ENCODE measurements at places on chromosomes 2 and 18.
A peak's percentile ranks its signal among the peaks of the same experiment; 100 is the strongest.

DNA sequence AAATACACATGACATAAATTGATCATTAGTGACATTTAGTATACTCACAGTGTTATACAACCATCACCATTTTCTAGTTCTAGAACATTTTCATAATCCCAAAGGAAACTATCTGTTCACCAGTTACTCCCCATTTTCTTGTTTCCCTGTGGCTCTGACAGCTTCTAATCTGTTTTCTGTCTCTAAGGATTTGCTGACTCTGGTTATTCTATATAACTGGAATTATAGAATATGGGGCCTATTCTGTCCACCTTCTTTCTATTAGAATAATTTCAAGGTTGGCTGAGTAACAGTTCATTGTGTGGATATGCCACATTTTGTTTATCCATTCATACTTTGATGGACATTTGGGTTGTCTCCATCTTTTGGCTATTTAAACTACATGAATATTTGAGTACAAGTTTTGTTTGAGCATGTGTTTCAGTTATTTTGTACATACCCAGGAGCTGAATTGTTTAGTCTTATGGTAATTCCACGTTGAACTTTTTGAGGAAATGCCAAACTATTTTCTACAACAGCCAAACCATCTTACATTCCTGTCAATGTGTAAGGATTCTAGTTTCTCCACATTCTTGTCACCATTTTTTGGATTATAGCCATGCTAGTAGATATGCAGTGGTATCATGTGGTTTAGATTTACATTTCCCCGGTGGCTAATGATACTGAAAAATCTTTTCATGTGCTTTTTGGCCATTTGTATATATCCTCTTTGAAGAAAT is 20.5 kb downstream of the KIAA1328 start:
- no peak for DNase-seq

GRCh38 chr2:162686336-162686735 is 152.2 kb downstream of the KCNH7 start:
- peak; percentile 34 for DNase-seq

DNA sequence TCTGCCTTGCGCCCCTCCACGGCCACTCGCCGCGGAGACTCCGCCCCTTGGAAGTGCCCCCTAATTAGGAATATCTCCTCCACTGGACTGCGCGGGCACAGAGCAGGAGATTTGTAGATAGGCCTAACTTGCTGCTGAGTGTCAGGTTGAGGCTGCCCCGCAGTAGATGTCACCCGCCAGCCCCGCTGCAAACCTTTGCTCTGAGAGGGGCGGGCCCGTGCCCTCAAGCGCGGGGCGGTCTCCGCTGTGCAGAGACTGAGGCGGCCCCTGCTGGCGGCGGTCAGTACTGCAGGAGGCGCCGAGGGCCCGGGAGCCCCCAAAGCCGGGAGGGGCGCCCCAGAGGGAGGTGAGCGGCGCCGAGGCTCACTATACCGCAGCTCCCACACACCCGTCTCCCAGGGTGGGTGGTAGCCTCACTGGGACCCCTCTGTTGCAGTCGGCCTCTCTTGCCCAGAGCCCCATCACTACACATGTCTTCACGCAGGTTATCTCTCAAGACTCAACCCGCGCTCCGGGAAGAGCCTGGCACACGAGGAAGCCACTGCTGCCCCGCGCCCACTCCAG is 2.9 kb upstream of the NEURL3 start:
- peak; percentile 17 for DNase-seq

DNA sequence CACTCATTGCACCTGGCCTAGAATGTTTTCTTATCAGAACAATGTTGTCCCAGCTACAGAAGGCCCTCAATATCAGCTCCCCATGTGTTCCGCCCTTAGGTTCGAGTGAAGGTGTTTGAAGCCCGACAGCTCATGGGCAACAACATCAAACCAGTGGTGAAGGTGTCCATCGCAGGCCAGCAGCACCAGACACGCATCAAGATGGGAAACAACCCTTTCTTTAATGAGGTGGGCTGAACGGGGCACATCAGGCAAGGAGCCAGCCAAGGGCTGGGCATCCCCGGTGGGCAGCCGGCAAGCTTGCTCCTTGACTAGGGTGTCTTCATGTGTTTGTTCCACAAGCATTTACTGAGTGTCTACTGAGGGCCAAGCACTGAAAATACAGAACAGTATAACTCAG is 9.2 kb downstream of the FER1L5 start:
- no peak for DNase-seq

GRCh38 chr18:48974304-48975119 is 23.7 kb upstream of the SMAD7 start:
- DNase-seq = no peak

- peak; percentile 11 for DNase-seq
Observed at GRCh38 chr2:108305901-108306300, 17.2 kb downstream of the SULT1C2 start.

GRCh38 chr2:121400201-121400600 is 115.2 kb upstream of the TFCP2L1 start:
- DNase-seq = no peak

- no peak for DNase-seq
Observed at GRCh38 chr2:19205983-19206533, 152.4 kb downstream of the OSR1 start.

DNA sequence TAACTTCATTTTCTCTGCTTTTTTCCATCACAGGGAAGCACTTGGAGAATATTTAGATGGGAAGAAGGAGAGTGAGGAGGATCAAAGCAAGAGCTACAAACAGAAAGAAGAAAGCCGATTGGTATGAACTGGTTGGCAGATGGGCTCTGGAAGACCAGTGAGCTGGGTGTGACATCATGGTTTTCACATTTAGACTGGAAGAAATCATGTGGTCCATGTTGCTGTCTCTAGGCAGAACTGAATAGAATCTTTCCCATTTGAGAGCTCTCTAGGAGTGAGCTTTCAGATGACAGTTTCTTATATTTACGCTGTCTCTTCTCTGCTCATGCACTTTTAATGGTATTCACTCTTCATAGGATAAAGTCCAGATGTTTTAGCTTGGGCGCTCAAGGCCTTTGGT is 12.6 kb downstream of the DRC1 start:
- DNase-seq = no peak

DNA sequence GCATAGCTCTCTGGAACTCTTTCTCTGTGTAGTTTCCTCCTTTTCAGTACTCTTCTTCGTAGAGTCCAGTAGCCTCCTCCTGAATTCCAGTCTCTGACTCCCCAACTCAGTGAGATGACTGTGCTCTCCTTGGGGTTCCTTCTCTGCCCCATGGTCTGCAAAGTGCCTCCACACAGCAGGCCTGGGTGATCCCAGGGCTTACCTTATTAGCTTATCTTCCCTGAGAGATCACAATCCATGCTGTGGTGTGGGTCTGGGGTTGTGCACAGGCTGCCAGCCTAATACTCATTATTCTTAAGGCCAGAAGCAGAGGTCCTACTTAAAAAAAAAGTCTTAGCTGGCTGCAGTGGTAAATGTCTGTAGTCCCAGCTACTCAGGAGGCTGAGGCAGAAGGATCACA is 4.6 kb upstream of the GPR39 start:
- no peak for DNase-seq

DNA sequence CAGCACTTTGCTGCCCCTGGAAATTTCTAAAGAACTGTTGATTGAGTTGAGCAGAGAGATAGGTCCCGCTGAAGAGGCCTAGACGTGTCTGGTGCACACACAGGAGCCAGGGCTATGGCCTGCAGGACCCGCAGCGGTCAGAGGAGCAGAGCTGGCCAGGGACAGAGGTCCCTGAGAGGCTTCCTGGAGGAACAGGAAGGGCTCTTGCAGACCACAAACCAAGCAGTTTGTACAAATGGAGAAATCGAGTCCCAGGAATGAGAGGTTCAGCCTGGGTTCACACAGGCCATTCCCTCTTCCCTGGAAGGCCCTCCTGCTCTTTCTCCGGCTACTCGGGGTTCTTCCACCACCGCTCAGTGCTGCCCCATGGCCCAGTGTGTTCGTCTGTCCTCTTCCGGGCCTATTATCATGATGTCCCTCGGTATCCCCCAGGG is 1.2 kb upstream of the BIN1 start:
- no peak for DNase-seq

- no peak for DNase-seq
Observed at GRCh38 chr18:61859113-61859512, 33.7 kb downstream of the RNF152 start.

DNA sequence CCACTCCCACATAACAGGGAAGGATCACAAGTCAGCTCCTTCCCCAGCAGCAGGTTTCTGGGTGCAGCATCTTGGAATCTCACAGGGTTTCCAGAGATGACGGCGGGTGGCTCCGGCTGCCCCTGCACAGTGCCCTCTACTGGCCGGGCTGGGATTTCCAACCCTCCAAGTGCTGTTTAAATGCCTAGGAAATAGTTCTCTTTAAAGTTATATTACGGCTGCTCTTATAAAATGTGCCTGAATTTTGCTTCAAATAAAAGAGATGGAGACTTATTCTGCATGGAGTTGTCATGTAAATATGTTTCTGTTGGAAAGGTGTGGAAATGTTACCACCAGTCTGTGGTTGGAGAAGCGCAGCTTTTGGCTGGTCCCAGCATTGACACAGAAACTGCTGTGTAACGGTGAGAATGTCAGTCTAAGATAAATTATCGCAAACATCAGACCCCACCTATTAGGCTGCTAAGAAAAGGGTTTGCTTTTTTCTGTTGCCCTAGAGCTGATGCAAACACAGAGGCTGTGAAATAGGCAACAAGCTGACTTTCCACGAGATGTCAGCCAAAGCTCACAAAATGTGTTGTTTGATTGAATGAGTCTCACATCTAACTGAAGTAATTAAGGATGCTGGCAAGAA is 3.3 kb upstream of the HJURP start:
- peak; percentile 22 for DNase-seq

DNA sequence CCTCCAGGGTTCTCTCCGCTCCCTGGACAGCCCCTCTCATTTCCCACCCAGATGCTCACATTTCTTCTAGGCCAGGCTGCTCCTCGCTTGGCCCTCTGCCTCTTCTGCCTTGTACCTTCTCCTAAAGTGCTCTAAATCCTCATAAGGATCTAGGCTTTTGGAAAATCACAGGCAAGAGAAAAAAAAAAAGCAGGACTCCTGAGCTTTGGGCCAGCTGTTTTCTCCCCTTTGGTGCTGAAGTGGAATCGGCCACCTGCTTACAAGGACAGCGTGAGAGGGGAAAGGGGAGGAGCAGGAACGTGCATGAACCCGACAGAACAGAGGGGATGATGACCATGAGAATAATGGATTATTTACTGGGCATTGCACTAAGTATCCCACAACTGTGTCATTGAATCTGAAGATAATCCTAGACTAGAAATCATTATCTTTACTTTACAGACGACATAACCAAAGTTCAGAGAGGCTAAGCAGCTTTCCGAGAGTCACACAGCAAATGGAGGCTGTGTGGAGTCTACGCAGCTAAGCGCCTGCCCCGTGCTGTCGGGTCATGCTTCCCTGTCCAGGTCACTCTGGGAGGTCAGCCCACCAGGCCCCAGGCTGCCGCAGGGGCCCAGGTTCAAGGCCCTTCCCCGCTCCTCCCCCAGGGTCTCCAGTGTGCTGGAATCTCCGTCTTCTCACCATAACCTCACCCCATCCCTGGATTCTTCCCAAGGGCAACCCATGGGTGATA is 141.9 kb downstream of the PXDN start:
- DNase-seq = no peak

DNA sequence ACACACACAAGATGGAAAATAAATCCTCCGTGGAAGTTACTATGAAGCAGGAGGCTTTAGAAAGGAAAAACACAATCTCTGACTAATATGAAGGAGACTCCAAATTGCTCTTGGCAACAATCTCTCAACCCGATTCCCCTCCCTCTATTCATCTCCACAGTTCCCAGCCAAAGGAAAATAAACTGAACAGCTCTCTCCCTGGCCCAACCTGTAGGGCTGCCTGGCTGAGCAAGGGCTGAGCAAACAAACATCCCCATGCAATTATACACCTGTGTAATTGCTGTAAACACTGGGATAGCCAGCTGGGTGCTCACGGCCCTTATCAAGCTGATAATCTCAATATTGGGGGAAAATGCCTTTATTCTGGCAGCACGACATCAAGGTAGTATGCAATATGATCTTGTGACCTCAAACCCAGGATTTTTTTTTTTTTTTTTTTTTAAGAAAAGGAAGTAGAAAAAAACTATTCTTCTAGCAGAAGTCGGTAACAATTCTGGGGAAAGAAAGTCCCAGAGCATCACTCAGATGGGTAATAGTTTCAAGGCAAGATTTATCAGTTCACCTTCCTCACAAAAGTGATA is 203.3 kb upstream of the SMAD2 start:
- peak; percentile 82 for DNase-seq

GRCh38 chr2:215712871-215713790 is 277.3 kb upstream of the FN1 start:
- DNase-seq = peak; percentile 26

- DNase-seq = no peak
Observed at GRCh38 chr2:52220393-52220792, 1188.5 kb upstream of the NRXN1 start.

DNA sequence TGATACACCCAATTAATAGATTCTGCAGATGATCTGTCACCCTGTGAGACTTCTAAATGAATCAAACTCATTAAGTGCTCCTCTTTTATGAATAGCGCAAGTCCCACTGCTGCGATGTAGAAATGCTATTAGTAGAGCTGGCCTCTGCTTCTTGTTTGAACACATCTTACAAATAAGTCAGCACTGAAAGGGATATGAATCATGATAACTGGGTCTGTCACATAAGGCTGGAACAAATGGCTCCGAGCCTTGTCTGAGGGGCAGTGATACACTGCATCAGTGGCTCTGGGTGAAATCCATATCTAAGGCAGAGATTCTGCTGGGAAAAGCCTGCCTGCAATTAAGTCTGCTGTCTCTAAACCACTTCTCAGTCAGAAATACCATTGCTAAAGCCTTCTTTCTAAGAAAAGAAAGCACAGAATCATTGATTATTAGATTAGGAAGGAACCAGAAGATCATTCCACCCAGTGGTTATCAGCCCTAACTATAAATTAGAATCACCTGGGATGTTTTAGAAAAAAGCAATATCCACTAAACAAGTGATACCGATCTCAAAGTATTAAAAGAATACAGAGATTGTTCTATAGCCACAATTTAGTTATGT is 75.2 kb downstream of the SLC5A7 start:
- DNase-seq = no peak

DNA sequence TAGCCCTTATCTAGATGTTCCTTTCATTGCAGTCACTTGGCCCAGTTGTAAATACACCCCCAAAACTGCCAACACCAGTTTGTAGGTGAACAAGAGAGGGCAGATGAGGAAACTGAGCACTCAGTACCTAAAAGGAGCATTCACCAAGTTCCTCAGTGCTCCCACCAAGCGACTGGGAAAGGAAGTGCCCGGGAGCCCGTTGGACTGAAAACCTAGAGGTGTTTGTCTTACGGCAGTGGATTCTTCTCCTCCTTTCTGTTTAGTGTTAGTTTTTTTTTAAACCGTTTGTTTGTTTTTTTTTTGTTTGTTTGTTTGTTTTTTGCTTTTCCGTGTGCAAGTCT is 43.3 kb downstream of the SOX11 start:
- DNase-seq = no peak

GRCh38 chr2:241507430-241508239 is 749 bp downstream of the STK25 start:
- peak; percentile 10 for DNase-seq

- DNase-seq = no peak
Observed at GRCh38 chr2:36971990-36972389, 5.7 kb upstream of the STRN start.

DNA sequence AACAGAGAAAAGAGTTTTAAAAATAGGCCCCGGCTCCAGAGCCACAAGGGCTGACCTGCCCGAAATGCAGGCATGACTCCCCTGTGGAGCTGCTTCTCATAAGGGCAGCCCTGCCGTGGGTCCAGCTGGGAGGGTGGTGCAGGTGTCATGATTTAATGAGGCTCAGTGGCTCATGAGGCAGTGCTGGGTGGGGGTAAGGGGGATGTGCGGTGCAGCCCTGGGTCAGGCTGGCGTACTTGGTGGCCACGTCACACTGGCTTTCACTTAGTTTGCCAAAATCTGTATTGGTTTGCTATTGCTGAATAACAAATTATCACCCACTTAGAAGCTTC is 33.6 kb downstream of the HJURP start:
- DNase-seq = no peak
